Endothelial cell (in vitro differentiated cells): ENCODE measurements at places on chromosomes 13 and 19.

DNA sequence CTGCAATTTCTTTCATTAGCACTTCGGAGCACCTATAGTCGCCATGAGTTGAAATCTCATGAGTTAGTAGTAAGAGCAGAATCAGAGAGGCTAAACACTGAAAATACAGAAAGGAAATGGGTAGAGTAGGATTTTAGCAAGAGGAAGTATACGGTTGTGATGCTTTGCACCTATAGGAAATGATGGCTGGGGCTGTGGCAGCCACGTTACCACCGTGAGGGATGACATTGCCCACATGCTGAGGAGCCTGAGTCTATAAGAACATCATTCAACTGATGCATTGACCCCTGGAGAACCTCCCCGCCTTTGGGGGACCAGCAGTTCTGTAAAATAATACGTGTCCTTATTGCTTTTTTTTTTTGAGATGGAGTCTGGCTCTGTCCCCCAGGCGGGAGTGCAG, 20.4 kb downstream of the FAM187B start:
- DNase-seq, result no peak

- no peak for DNase-seq
Observed at GRCh38 chr13:53206455-53206854, 177.8 kb downstream of the OLFM4 start.

GRCh38 chr13:93147946-93148345, 78.7 kb upstream of the GPC6 start:
- DNase-seq, result no peak

GRCh38 chr19:13337181-13337580, 169.1 kb downstream of the CACNA1A start:
- DNase-seq, result no peak

DNA sequence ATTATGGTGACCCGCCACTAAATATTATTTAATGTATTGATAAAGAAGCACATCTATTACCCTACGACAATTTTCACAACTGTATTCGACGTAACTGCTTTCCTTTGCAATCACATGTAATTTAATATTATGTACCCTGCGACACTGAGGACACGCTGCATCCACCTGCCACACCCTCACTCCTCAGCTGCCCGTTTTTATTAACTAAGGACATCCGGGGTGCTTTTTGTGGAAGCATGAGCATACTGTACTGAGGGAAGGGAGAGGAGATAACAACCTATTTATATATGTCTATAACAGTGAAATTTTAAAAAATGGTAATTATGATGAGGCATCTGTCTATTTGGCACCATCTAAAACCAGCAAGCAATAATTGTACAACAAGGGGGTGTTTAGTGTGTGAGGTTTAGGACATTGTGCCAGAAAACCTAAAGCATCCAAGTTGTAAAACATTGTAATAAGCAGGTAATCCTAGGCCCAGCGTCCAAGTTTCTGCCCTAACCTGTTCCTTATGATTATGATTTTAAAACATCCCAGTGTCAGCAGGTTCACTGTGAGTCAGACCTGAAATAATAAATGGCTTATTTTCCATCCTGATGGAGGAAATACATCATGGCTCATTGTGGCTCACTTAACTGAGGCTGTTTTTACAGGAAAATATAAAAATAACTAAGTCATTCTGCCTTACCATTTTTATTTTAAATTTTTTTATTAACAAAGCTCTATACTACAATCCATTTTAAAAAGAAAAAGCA, 56.3 kb downstream of the FOXO1 start:
- DNase-seq, result no peak
